ENCODE measurements at places on chromosomes 11 and 22. TPM values are rescaled to one million over a fixed set of nuclear protein-coding genes. Genes with fewer than 3 reads are reported as not detected.
A peak's percentile ranks its signal among the peaks of the same experiment; 100 is the strongest.

Gene FBXO7
- 107 TPM for total RNA-seq

DNA sequence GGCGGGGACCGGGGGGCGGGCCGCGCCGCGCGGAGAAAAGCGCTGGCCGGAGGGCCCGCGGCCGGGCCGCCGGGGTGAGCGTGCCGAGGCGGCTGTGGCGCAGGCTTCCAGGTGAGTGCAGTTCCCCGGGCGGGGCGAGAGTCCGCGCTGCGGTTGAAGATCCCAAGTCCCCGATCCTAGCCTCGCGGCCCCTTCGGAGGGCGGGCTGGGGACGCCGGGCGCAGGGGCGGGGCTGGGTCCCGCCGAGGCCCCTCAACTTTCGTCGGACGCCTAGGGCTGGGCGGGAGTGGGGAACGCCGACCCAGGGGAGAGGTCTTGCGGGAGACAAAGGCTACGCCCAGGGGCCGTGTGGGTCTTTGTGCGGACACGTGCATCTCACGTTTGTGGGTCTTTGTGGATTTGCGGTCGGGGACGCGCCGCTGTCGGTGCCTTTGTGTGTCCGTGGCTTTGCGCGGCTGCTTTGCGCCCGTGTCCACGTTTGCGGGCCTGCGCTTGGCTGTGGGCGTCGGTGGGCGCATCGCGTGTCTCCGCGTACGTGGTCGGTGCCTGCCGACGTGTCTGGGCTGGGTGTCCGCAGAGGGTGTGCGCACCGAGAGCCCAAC is at the start of gene TSKU:
TSS of gene TSKU (plus strand) at position 63 of the 602 bp plus-strand sequence. CDS start 12,261 bp downstream, outside the sequence.
- no peak for DNase-seq
- peak within 1 kb of the TSS; percentile 80 for H3K27ac ChIP-seq
- no peaks in the 10 kb centered on the region for H3K36me3 ChIP-seq
- peaks cover 47% of the 10 kb centered on the region for H3K27me3 ChIP-seq

- no peaks in the 10 kb centered on the region for H3K36me3 ChIP-seq
- no peak for DNase-seq
- H3K4me1 ChIP-seq: no peaks in the 10 kb centered on the region
- H3K4me3 ChIP-seq: no peak overlapping the region
These were observed 20.0 kb downstream of the LDLRAD3 start for GRCh38 chr11:35963911-35964310.

Gene TCN2
- 86.8 TPM for total RNA-seq

GRCh38 chr11:112637876-112638275 is 323.3 kb upstream of the NCAM1 start:
- H3K27ac ChIP-seq: no peak overlapping the region
- no peak overlapping the region for H3K4me3 ChIP-seq

DNA sequence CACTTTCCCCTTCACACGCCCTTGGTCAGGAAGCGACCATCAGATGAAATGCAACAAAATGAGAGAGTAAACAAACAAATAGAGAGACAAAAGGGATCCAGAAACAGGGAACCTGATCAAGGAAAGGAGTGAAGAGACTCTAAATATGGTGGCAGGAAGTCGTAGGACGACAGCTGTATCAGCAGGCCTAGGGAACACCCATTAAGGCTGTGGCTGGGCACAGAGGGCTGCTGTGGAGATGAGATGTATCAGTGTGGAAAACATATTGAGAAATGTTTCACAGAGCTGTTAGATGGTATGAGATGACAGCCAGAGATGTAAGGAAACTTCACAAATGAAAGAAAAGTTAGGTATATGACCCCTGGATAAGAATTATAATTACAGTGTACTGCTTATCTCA is 155.8 kb upstream of the MTMR2 start:
- no peaks in the 10 kb centered on the region for H3K27me3 ChIP-seq
- H3K4me3 ChIP-seq: no peak overlapping the region
- H3K27ac ChIP-seq: no peak overlapping the region
- no peaks in the 10 kb centered on the region for H3K36me3 ChIP-seq
